ENCODE measurements at places on chromosomes 5 and 9. TPM values are rescaled to one million over a fixed set of nuclear protein-coding genes. Genes with fewer than 3 reads are reported as not detected.

DNA sequence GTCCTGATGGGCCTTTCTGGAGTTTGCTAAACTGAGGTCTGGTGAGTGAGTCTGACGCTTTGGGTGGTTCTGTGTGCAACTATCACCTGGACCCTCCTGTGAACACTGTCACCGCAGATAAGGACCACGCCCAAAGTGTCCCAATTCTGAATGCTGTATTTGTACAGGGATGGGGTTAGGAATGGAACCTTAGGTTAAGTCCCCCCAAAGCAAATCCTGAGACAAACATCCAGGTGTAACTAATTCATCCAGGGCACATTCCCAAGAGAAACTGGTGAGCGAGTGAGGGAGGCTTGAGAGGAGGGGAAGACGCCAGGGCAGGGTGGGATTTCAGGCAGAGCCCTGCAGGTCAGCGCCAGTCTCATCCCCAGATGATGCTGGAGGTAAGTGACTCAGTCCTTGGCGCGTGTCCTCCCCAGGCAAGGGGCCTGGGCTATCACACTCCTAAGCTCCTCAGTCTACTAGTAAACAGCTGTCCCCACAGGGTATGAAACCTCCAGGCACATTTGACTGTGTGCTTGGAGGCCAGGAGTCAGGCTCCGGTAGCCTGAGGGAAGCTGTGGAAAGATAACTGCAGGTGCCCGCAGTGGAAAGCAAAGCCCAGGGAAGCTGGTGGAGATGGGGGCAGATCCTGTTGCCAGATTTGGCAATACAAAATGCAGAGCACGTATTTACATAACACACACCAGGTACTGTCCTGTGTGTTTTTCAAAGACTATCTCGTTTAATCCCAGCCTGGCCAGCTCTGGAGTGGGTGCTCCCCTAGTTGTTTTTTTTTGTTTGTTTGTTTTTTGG, 66.7 kb downstream of the IL6ST start:
- DNase-seq: no peak

DNA sequence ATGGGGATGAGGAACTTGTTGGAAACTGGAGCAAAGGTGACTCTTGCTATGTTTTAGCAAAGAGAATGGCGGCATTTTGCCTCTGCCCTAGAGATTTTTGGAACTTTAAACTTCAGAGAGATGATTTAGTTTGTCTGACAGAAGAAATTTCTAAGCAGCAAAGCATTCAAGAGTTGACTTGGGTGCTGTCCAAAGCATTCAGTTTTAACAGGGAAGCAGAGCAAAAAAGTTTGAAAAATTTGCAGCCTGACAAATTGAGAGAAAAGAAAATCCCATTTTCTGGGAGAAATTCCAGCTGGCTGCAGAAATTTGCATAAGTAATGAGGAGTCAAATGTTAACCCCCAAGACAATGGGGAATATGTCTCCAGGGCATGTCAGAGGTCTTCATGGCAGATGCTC, 682.3 kb upstream of the ST8SIA4 start:
- no peak for DNase-seq

DNA sequence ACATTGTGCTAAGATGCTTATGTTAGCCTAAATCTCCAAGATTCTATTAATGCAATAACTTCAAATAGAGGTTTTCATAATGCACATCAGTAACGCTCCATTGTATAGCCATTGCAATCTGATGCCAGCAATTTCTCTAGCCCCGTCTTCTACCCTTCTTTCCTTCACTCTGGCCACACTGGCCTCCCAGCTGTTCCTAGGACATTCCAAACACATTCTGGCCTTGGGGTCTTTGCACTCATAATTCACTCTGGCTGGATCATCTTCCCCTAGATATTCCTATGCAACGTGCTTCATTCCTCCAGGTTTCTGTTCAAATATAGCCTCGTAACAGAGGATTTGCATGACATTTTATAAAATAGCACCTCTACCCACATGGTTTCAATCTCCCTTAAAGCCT, 23.3 kb downstream of the FAM81B start:
- DNase-seq: no peak

DNA sequence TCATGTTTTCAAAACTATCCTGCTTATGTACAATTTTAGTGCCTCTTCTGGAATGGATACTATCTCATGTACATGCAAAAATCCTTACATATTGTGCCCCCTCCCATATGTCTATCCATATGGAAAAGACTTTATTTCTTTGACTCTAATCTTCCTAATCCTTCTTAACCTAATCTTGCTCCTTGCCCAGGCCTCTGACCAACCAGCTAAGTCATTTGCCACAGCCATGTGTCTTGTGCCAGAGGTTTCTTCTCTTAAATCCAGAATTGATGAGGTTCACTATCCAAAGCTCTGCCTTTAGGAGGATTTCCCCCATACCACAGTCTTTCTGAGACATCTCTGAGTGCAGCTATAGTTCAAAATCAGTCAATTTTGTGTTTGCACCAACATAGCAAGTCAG, 68.9 kb upstream of the RNF180 start:
- DNase-seq: no peak

- DNase-seq: no peak
Measured at GRCh38 chr5:31500256-31500655, 31.6 kb downstream of the DROSHA start.

GRCh38 chr5:1913578-1913977, 30.9 kb upstream of the IRX4 start:
- no peak for DNase-seq

DNA sequence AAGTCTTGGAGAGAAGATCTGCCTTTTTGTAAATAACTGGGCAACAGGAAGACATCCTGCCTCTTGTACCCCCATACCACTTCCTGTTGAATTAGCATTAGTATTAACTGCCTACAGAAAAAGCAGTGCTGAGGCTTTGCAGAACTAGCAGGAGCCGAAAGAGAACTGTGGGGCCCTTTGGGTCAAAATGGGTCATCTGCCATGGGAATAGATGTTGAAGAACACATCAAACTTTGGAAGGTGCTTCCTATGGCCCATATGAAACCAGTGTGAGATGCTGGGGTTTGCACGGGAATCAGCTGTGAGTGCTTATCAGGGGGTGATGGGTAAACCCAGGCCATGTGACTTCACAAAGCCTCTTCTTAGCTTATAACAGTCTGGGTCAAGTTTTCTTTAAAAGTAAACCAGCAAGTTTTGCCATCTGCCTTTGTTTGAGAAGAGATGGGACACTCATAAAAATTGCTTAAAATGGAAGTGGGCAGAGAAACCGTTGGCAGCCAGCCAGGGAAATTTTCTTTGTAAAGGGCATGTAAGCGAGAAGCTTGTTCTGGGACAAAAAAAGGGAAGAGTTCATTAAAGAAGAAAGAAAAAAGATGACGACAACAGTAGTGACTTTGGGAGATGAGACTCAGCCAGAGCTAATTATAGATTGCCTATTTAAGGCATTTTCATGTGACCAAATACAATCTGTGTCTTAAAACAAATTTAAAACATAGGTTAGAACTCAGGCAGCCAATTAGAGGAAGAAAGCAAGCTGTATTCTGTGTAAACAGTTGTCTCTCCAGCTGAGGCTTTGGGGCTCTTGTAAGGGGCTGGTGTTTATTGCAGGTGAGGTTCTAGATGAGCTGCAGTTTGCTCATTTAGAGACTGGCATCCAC, 4.4 kb downstream of the SLC25A25 start:
- no peak for DNase-seq

DNA sequence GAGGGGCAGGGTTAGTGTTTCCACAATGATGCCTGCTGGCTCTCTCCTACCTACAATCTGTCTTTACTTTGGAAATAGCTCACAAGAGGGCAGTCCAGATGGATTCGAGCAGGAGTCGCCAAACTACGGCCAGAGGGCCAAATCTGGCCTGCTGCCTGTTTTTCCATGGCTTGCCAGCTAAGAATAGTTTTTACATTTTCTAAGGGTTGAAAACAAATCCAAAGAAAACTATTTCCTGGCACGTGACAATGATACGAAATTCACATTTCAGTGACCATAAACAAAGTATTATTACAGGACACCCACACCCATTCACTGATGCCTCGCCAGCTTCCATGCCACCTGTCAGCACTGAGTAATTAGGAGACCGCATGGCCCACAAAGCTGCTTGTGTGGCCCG, 162.9 kb upstream of the WWC1 start:
- DNase-seq: no peak

- DNase-seq: no peak
Measured at GRCh38 chr9:124776954-124777648, at the start of gene OLFML2A. Gene OLFML2A, plus strand, starts transcription at chr9:124777133. Its CDS starts 138 bp downstream, at chr9:124777271.

GRCh38 chr9:89576404-89576839, 28.4 kb upstream of the GADD45G start:
- no peak for DNase-seq

GRCh38 chr9:135592625-135593024, 31.1 kb downstream of the PAEP start:
- DNase-seq: no peak

The TYRP1 gene
- total RNA-seq: not detected

The BHMT2 gene
- total RNA-seq: not detected

The SPATA31D4 gene
- total RNA-seq: not detected

The CDH10 gene
- total RNA-seq: not detected

The IFNB1 gene
- total RNA-seq: 0.23 TPM

The PAIP2 gene
- 97.3 TPM for total RNA-seq

The NTRK2 gene
- total RNA-seq: 2.9 TPM

The MAMDC4 gene
- total RNA-seq: 18.2 TPM

The NUTM2F gene
- not detected for total RNA-seq

All from activated T-helper 1 cell treated with anti-CD3 and anti-CD28 coated beads, Interleukin-12 subunit alpha, Interleukin-12 subunit beta, Interleukin-2, Interleukin-4 antibody, amounts not matched to agents 30 ng/mL and 10 ng/mL and 1 ng/mL, durations not matched to agents 14 hours and 24 hours and 36 hours (primary cell).